ENCODE measurements at places on chromosomes 4 and X.

DNA sequence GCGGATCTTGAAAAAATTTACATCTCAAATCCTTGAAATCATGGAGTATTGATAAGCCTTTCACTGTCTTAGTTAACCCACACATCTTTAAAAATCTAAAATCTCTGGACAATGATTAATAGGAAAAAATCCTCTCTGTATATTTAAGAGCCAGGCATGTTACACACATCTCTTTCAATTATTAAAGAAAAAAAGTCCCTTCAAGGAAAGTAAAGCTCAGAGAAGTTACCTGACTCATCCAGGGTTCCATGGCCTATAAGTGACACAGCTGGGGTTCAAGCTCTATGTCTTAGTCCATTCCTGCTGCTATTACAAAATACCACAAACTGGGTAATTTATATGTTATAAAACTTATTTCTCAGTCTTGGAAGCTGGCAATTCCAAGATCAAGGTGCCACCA, 14.2 kb upstream of the FGF16 start:
- H3K27me3 ChIP-seq: no peaks in the 10 kb centered on the region
- no peaks in the 10 kb centered on the region for H3K36me3 ChIP-seq
- no peaks in the 10 kb centered on the region for H3K4me1 ChIP-seq
- no peak overlapping the region for H3K4me3 ChIP-seq
- DNase-seq: no peak
- no peak overlapping the region for H3K27ac ChIP-seq

DNA sequence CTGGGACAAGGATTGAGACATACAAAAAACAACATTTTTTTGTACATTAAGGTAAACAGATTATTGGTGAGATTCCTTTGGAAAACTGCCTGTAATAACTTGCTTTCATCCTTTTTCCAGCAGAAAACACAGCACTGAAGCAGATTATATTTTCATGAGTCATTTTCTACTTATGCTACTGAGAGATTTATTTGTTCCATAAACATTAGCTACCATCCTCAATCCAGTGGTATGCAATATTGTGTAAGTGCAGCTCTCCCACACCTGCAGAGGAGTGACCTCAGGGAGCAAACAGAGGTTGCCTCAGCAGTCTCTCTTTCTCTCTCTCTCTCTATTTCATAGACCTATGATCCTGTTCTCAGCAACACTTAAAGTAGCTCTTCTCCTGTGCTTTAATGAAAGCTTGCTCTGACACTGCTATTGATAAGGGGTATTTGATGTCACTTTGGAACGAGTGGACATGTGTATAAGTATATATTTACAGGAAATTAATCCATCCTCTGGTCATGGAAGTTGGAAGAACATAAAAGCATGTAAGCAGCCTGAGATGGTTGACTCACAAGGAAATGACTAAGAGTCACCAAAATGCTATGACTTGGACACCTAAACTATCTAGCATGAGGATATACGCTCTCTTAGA, 163.7 kb upstream of the SPANXC start:
- H3K27ac ChIP-seq: no peak overlapping the region
- H3K36me3 ChIP-seq: no peaks in the 10 kb centered on the region
- H3K27me3 ChIP-seq: no peaks in the 10 kb centered on the region
- no peaks in the 10 kb centered on the region for H3K4me1 ChIP-seq
- DNase-seq: no peak

DNA sequence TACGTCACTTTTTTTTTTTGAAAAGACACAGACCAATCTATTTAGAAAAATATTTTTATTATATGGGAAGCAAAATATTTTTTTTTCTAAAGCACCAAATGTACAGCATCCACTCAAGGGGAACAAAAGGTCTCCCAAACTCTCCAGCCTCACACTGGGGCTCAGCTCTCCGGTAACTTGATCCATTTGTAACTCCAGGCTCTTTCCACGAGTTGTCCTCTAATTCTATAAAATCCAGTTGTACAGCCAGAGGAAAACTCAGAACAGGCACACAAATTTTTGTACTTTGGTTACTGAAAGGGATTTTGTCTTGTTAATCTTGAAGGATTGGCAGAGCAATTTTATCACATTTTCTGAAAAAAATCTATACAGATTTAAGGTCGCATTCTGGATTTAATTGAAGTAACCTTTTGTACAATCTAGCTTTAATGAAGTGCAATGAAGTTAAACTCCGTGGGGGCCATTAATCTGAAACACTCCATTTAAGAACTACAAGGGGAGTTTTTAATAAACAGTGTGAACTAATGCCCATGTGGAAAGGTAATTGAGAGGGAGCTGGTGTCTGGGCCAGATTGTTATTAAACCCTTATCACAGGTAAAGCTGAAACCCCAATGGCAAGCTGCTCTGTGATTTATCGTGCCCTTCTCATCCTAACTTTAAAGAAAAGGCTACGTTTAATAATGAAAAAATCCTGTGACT, 161.2 kb upstream of the FRG1 start:
- H3K36me3 ChIP-seq: no peaks in the 10 kb centered on the region
- H3K4me1 ChIP-seq: no peaks in the 10 kb centered on the region
- no peak overlapping the region for H3K27ac ChIP-seq
- DNase-seq: no peak

DNA sequence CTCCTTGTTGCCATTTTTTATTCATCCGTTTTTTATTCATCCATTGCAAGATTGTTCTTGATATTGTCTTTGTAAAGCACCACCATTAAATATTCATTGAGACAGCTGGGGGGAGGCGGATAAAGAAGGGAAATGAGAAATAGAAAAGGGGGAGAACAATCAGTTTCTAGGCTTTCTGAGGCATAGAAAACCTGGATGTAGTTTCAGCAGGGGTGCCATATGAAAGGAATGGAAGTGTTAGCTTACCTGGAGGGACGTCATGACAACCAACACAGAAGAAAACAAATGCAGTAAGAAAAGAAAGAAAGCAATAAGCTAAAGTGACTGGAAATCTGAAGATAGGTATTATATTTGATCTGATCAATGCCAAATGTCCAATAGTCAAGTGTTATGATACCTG, 276.1 kb downstream of the GASK1B start:
- H3K27me3 ChIP-seq: no peaks in the 10 kb centered on the region
- no peaks in the 10 kb centered on the region for H3K4me1 ChIP-seq
- H3K27ac ChIP-seq: no peak overlapping the region
- H3K4me3 ChIP-seq: no peak overlapping the region
- no peak for DNase-seq

DNA sequence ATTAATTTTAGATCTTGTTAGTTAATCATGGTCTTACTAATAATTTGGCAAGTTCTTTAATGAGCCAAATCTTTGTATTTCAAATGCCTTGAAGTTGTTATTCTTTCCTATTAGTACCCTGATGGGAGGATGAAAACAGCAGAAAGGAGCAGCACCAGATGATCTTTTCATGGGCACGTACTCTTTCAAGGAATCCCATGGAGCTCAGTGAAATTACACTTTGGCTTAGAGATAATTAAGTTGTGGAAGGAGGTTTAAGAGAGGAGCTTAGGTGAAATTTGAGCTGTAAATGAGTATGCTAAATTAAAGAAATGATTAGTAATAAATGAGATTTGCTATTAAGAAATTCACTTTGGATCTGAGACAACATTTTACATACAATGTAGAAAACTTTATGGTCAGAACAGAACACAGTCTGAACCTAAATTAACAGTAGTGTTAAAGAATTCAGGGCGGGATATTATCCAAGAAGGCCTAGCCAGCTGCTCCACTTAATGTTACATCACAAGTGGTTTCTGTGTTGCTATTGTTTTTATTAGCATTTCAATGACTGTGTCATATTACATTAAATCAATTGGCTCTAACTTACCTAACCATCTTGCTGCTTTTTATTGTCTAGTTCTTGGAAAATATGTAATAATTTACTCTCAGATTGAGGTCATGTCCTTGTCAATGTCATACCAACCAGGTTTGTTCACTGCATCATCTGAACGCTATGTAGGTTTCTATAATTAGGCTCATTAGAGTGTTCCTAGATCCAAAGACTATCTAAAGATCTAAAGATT, 3.9 kb downstream of the MTHFD2L start:
- peaks cover 14% of the 10 kb centered on the region for H3K4me1 ChIP-seq
- H3K27me3 ChIP-seq: no peaks in the 10 kb centered on the region
- DNase-seq: no peak
- no peak overlapping the region for H3K4me3 ChIP-seq

DNA sequence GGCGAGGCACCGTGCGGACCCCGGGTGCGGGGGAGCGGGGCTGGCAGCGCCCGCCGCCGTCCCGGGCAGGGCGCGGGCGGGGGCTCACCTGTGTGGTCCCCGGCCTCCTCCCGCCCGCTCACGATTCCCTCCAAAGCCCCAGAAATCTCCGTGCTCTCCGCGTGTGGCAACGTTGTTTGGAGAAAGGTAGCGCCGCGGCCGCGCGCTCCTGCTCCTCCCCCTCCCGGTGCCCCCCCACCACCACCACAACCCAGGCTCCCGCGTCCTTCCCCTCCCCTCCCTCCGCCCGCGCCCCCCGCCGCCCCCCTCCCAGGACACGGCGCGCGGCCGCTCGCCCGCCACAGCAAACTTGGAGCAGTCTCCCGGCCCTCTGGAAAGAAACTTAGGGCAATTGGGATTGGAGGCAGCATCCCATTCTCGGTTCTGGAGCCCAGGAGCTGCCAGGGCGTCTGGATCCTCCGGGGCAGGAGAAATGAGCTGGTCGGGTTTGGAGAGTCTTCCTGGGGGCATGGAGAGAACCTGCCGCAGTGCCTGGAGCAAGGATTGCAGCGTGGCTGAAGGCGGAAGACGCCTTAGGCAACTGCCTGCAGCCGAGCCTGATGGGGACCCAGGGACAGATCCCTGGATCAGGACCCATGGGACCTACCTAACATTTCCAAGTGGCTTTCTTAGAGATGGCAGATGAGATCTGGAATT, 855 bp downstream of the KLF3 start:
- H3K27me3 ChIP-seq: no peaks in the 10 kb centered on the region
- H3K27ac ChIP-seq: peak overlapping the region; percentile 94
- peaks cover 40% of the 10 kb centered on the region for H3K4me1 ChIP-seq
- peak; percentile 56 for DNase-seq
- H3K36me3 ChIP-seq: peaks cover 4% of the 10 kb centered on the region

DNA sequence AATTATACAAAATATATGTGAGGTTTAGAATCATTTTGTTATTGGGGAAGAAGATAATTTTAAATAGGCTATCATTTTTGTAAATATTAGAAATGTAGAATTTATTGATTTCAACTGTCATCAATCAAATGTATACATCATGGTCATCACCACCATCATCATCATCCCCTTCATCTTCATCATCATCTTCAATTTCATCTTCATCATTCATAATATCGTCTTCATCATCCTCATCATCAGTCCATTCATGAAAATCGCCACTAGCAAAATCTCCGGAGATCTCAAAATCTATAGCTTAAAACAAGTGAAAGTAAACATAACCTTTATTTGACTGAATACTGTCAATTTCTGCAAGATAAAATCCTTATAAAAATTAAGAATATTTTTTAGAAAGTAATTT, 499.5 kb downstream of the SPOCK3 start:
- H3K36me3 ChIP-seq: no peaks in the 10 kb centered on the region
- DNase-seq: no peak
- H3K4me1 ChIP-seq: no peaks in the 10 kb centered on the region

- no peaks in the 10 kb centered on the region for H3K4me1 ChIP-seq
- H3K27ac ChIP-seq: no peak overlapping the region
- no peaks in the 10 kb centered on the region for H3K27me3 ChIP-seq
- no peaks in the 10 kb centered on the region for H3K36me3 ChIP-seq
These were observed 562.8 kb downstream of the BCOR start for GRCh38 chrX:39534949-39535348.

GRCh38 chr4:83870328-83870950, 334.5 kb downstream of the GPAT3 start:
- no peaks in the 10 kb centered on the region for H3K27me3 ChIP-seq
- no peaks in the 10 kb centered on the region for H3K36me3 ChIP-seq
- no peaks in the 10 kb centered on the region for H3K4me1 ChIP-seq
- no peak overlapping the region for H3K27ac ChIP-seq

DNA sequence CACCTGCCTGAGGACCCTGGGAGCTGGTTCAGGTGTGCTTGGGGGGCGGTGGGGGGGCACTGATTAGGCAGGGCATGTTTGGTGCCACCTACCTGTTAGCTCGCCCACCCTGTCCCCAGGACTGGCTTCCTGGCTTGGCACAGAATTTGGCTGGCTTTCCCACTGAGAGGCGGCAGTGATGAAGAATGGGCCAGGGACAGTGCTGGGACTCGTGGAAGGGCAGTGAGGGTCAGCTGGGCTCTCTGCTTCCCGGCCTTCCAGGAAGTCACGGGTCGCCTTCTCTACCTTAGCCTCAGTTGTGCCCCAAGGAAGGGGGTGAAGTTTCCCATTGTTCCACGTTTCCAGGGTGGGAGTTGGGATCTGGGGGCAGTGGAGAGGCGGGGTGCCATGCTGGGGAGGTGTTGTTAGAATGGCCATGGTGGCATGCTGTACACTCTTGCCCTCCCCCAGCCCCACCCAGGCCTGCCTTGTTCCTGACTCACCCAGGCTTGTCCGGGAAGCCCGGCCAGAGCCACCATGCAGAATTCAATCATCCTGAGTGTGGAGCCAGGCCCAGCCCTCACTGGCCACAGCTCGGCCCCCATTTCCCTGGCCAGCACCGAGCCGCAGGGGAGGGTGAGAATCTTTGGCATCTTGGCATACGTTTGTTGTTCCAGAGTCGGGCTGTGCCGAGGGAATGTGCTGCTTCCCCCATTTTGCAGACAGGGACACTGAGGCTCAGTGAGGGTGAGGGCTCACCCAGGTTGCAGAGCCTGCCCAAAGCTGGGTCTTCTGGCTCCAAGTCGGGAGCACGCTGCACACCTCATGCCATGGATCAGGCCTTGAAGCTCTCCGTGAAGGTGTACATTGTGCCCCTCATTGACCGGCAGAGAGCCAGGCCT, 21.9 kb upstream of the GPR78 start:
- no peak overlapping the region for H3K4me3 ChIP-seq
- no peaks in the 10 kb centered on the region for H3K36me3 ChIP-seq
- H3K27me3 ChIP-seq: no peaks in the 10 kb centered on the region

Data from CD4-positive, alpha-beta T cell (primary cell).